Mucosa of descending colon (tissue), 3 donors: ENCODE measurements at places on chromosomes 3 and 15.

GRCh38 chr3:95097493-95097892 is 1034.6 kb downstream of the NSUN3 start:
- no peak for DNase-seq

DNA sequence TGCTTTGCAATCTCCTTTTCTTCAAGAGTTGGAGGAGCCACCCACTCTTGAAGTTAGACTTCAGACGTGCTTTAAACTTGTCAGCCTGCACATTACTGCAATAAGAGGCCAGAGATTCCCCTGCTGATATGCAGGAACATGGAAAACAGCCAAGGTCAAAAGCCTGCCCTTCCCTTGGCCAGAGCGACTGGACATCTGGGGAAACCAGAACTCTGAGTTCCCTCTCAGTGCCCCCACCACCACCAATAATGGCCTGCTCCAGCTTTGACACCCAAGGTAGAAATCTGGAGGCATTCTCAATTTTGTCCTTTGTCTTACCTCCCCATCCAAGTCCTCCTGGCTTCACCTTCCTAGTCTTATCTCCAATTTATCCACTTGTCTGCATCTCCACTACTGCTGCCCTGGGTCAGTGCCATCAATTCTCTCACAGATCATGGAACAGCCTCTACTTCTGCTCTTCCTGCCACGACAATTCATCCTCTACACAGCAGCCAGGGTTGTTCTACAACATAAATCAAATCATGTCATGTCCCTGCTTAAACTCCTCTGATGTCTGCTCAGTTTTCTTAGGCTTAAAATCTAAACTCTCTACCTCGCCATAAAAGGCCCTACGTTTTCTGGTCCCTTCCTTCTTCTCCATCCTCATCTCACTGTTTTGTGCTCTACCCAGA is 191.6 kb upstream of the WNT5A start:
- no peak for DNase-seq

DNA sequence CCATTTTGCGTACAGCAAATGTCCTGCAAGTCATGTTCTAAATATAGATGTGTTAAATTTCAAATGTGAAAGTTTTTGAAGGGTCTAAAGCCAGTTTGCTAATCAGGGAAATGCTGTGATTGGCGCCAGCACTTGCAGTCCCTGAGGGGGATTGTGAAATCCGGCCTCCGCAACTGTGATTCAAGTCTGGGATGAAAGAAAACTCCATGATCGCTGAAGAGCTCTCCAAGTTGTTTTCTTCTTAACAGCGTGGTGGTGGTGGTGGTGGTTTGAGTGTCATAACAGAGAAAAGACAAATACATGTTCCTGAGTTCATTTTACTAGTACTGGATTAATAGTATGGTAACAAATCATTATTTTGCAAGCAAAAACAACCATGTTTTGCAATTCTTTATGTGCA is 51.8 kb downstream of the MITF start:
- DNase-seq = no peak

- DNase-seq = no peak
Measured at GRCh38 chr3:1469687-1470086, 376.9 kb downstream of the CNTN6 start.

- DNase-seq = no peak
Measured at GRCh38 chr15:96027501-96027900, 303.0 kb upstream of the NR2F2 start.

DNA sequence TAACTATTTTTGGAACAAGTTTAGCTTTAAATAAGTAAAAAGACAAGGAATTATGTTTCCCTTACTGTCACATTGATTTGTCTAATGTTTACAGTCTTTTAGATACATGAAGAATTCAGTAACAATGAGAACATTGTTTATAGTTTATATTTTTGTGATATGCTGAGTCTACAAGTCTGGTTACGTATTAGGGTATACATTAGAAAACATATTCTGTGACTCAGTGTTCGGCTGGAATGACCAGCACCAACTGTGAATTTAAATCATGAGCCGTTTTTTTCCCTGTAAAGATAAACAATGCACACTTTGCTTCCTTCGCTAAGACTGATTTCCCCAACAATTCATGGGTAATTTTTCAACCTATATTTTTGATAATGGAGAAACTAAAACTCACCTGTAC is 131.5 kb downstream of the DUT start:
- no peak for DNase-seq

DNA sequence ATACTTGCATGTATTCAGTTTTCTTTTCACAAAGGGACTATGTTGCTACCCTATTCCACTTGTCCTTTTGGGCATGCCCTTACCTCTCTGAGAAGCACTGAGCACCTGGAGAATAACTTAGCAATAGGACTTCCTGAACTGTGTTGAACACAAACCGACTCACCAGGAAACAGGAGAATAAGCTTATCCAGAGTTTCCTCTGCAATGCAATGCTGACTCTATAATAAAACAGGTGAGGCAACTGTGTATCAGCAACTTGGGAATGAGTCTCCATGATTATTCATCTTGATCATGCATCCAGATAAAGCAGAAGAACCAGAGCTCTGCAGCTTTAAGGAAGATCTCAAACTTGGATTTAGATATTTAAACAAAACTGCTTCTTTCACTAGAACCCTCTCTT is 806.5 kb downstream of the IGSF11 start:
- DNase-seq = no peak
